ENCODE measurements at places on chromosomes 7 and 10.
A peak's percentile ranks its signal among the peaks of the same experiment; 100 is the strongest.

- no peak for DNase-seq
Observed at GRCh38 chr10:112376396-112376790, 2.5 kb downstream of the ACSL5 start.

GRCh38 chr10:18532881-18533535 lies 118.4 kb downstream of the NSUN6 start:
- DNase-seq = no peak

- DNase-seq = no peak
Observed at GRCh38 chr7:46572691-46573090, 651.6 kb upstream of the IGFBP3 start.

GRCh38 chr7:129780257-129780973 lies 168.9 kb downstream of the NRF1 start:
- peak; percentile 93 for DNase-seq

- DNase-seq = no peak
Observed at GRCh38 chr7:30351286-30351685, 66.9 kb downstream of the ZNRF2 start.

- no peak for DNase-seq
Observed at GRCh38 chr7:132441935-132442334, 134.3 kb downstream of the PLXNA4 start.

GRCh38 chr7:80611353-80611752 lies 27.1 kb upstream of the CD36 start:
- DNase-seq = no peak

- no peak for DNase-seq
Observed at GRCh38 chr10:30709700-30710358, 80.3 kb upstream of the LYZL2 start.

- no peak for DNase-seq
Observed at GRCh38 chr10:69646185-69647060, 16.4 kb downstream of the FAM241B start.

DNA sequence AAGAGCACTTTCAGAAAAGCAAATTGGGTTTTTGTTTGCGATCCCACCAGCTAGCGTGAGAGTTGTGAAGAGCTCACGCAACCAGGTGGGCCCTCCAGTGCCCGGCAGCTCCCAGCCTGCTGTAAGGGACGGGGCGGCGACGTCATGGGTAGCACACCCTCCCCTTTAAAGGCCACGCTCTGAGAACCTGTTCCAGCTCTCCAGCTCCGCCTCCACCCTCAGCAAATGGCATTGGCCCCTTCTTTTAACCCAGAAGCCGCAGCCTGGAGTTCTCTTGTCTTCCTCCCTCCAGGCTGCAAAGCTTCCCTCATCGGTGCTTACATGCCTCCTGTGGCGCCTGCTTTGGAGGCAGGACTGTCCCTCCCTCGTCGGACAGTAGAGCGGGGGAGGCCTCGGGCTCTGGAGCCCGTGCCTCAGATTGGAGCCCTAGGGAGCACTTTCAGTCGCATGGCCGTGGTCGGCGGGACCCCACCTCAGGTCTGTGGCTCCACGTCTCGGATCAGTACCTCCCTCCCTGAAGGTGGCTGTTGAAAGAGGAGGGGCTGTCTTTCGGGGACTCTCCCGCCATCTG lies 32.9 kb downstream of the WIPI2 start:
- no peak for DNase-seq
